Right hindlimb (tissue), 1 donor: ENCODE measurements at places on chromosomes 7 and 10.

DNA sequence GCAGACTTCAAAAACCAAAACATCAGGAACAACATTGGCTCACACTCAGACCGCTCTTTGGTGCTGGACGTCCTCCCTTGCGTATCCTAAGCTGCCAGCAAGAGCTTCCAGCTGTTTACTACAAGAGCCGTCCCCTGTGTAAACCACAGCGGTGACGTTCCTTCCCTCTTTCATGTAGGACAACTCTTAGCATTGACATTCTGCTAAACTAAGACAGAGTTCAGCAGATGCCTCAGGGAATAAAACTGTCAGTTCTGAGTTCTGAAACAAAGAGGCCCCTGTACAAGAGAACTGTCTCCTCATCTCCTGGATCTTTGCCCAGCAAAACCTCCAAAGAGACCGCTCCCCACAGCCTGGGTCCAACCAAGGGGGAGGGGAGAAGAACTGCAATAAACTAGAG is 57.8 kb upstream of the OPALIN start:
- DNase-seq = peak; percentile 64

- DNase-seq = no peak
Observed at GRCh38 chr7:39979406-39980073, 29.5 kb downstream of the CDK13 start.

DNA sequence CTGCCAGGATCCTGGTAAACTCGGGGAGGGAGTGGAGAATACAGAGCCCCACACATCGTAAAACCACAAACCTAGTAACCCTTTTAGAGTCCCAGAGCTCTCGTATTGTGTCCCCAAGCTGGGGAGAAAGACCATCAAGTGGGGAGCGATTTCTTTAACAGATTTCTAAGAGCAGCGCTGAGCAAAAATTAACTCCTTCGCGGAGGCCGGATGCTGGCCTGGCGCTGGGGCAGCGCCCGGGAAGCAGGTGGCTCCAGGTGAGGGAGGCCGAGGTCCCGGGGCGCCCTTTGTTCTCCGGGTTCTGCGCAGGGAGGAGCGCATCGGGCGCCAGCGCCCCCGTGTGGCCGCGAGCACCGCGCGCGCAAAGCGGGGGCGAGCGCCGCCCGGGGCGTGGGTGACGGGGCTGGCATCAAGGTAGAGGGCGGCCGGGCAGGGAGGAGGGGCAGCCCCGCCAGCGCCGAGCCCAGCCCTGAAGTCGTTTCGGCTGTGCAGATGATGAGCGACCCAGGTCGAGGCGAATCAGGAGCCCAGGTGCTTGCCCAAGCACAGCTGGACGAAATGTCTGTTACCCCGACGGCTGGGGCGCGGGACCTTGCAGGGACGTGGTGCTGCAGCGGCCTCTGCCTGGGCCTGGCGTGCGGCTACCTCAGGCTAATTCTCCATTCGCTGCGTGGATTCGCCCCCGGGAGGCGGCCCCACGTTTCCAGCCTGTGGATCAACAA is 10.4 kb upstream of the FGFR2 start:
- peak; percentile 51 for DNase-seq

DNA sequence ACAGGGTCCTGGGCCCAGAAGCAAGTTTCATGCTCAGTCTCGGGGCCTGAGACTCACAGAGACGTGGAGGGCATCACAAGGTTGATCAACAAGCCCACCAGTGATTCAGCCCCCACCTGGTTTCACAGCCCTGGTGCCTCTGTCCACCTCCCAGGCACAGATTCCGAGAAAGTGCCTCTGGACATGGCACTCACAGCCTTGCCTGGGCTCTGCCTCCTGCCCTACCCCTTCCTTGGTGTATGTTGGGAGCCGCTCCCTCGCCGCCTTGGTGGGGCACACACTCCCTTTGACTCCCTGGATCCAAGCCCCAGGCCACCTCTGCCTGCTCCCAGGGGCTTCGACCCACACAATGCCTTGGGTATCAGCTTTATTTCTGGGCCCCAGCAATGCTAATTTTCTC is 200.8 kb upstream of the PPP2R2D start:
- peak; percentile 3 for DNase-seq

- no peak for DNase-seq
Observed at GRCh38 chr10:69065406-69066361, 22.2 kb upstream of the SRGN start.

DNA sequence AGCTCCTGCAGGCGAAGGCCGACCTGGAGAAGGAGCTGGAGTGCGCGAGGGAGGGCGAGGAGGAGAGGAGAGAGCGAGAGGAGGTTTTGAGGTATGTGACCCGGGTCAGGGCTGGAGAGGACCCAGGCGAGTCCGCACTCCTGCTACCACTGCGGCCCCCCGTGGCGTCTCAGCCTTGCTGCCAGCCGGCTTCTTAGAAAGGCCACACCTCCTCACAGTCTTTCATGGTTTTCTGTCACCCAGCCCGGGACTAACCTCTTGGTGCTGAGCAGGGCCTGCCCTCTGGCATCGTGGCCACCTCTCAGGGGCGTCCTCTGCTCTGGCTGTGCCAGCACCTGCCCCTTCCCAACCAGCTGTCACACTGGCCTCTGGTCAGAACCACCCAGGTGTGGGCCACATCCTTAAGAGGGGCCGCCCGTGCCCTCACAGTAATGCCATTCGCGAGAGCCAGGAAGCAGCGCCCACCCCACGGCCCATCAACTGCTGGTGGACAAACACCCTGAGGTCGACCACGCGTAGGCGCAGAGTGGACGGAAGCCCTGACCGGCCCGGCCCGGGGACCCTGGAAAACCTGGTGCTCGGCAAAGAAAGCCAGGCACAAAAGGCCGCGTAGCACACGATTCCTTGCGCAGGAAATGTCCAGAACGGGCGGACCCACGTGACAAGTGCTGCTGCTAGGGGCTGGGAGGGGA is 34.4 kb downstream of the IQCE start:
- DNase-seq = no peak

- no peak for DNase-seq
Observed at GRCh38 chr7:78959477-78959876, 494.0 kb downstream of the MAGI2 start.
